ENCODE measurements at places on chromosomes 2 and 18. TPM values are rescaled to one million over a fixed set of nuclear protein-coding genes. Genes with fewer than 3 reads are reported as not detected.

The OR6B2 gene
- polyA plus RNA-seq, result not detected

The DNER gene
- 51.8 TPM for polyA plus RNA-seq

The HOXD12 gene
- polyA plus RNA-seq, result 0.63 TPM

The DHRS9 gene
- polyA plus RNA-seq, result 0.42 TPM

The C1QL2 gene
- not detected for polyA plus RNA-seq

The UGT1A1 gene
- 0.07 TPM for polyA plus RNA-seq

The GRHL1 gene
- polyA plus RNA-seq, result 8.0 TPM

The BAZ2B gene
- polyA plus RNA-seq, result 74.6 TPM

The ITGA4 gene
- polyA plus RNA-seq, result 178 TPM

The PDE6D gene
- 26.0 TPM for polyA plus RNA-seq

The STARD6 gene
- 0.36 TPM for polyA plus RNA-seq

The CHST9 gene
- 3.9 TPM for polyA plus RNA-seq

- DNase-seq, result no peak
Observed at GRCh38 chr18:58314284-58314683, 270.3 kb downstream of the NEDD4L start.

- no peak for DNase-seq
Observed at GRCh38 chr2:145685383-145686050, 1165.6 kb upstream of the ZEB2 start.

DNA sequence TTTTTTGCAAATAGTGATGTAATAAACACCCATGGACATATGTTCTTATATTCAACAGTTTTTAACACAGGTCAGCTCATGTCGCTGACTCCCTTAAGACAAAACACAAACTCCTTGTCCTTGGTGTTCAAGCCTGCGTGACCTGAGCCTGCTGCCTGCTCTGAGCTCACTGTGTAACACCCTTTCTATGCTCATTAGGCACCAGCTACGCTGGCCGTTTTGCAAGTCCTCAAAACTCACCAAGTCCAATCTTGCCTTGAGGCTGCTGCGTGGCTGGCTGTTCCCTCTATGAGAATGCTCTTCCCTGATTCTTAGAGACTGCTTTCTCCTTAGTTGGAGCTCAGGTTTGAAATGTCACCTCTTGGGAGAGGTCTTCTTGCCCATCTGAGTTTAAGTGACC lies 100.5 kb upstream of the GLI2 start:
- DNase-seq, result no peak

- DNase-seq, result no peak
Observed at GRCh38 chr2:120422465-120423160, 76.7 kb downstream of the INHBB start.

DNA sequence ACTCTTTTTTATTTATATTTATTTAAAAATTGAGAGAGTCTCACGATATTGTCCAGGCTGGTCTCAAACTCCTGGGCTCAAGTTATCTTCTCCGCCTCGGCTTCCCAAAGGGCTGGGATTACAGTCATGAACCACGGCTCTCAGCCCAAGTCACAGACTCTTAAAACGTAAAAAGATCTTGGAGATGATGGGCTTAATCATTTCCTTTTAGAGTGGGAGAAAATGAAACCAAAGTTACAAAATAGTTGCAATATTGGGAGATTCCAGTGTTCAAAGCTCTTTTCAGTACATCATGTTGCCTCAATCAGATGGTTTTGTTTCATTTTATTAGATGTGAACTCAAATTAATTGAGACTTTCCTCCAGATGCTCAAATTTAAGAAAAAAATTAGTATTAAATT lies 151.4 kb upstream of the XPO1 start:
- DNase-seq, result no peak

DNA sequence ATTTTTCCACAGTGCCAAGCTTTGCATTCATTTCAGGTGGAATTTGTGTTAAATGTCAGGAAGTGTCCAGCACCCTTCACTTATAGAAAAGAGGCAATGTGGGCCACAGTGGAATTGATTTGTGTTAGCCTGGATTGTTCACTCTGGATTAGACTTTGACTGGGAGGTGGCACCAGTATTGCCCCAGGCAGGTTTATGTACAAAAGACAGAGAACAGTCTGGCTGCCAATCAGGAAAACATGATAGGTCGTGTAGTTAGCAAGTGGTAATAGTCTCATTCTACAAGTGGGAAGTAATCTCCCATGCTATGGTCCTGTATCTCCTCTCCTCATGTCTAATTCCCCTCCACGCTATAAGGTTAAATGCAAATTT lies 45.6 kb downstream of the RAB27B start:
- DNase-seq, result no peak

- no peak for DNase-seq
Observed at GRCh38 chr2:112708968-112709367, 11.9 kb upstream of the NT5DC4 start.

DNA sequence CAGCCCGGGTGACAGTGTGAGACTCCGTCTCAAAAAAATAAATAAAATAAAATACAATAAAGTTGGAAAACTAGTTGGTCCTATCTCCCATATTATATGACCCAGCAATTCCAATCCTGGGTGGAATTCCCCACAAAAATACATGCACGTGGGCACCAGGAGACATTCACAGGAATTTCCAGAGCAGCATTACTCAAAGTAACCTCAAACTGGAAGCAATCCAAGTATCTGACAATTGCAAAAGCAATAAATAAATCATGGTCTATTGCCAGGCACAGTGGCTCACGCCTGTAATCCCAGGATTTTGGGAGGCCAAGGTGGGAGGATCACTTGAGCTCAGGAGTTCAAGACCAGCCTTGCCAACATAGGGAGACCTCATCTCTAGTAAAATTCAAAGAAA lies 101.2 kb upstream of the MAP4K4 start:
- no peak for DNase-seq

- DNase-seq, result no peak
Observed at GRCh38 chr2:3316456-3317276, 61.0 kb downstream of the EIPR1 start.

DNA sequence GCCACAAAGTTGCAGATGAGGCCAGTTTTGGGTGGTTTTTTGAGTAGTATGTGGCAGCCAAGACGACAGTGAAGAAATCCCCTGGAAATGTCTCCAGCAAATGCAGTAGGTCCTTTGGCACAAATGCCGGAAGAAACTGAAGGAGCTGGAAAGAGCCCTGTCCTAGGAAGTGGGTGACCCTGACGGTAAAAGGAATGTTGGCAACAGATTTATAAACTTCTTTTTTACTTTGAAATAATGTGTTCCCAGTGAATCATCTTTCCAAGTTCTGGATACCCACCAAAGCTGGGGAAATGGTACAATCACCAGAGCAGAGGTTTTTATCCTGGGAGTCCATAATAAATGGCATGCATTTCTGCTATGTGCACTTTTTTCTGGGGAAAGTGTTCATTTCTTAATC lies 112.9 kb downstream of the CSRNP3 start:
- no peak for DNase-seq

DNA sequence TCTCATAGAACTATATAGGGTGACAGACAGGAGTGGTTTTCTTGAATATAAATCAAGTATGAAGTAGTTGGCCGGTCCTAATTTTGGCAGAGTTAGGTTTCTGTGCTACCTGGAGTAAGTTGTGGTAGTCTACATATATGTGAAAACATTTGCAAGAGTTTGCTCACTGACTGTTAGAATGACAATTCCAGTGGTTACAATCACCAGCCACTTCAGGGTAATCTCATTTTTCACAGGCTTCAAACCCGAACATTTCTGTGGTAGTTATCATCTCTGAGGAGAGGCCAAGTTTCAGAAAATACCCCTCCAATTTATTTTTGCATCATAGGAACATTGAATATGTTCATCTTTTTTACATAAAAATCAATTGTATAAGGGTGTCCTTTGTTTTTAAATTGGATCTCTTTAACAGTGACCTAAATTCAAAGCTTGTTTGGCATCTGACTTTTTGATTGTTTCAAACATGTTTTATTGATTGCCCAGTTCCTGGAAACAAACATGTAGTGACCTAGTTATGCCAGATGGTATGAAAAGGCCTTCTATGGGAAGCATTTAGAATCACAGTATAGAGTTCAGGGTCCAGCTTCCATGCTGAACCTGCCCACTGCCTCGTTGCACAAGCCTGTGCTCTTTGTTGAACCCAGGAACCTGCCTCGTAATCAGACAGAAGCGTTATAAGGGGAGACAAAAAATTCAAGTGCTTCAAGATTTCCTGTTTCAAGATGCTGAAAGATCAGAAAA lies 250.6 kb downstream of the LTBP1 start:
- DNase-seq, result no peak

GRCh38 chr2:104844807-104845551 lies 8.9 kb upstream of the POU3F3 start:
- DNase-seq, result no peak

DNA sequence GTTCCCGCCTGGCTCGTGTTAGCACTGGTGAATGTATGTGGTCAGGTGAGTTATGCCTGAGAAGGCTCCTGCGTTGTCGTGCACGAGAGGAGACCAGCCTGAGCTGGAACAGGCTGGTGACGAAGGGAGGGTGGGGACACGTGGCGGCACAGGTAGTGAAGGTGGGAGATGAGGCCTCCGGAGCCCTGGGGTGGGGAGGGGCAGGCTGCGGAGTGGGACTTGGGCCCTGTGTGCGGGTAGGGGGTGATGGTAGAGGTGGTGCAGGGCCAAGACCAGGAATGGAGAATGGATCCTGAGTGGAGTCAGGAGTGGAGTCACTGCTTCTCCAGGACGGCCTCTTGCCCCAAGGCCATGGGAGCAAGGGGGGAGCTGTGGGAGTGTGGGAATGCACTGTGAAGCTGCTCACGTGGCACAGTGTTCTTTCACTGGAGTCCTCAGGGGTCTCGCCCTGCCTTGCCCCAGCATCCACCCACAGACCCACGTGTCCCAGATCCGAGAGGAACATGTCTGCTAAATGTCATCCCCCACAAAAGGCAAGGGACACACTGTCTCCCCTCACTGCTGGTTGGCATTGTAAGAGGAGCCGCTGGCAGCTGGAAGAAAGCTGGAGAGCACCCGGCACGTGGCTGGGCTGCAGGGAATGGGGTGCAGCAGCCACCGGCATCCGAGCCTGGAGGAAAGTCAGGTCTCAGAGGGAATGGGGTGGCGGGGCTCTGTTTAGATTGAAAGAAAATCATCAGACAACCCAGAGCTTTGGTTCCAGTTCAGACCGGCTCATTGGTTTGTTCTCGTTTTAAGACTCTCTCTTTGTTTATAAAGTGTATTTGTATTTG lies 63.7 kb downstream of the CYP26B1 start:
- DNase-seq, result no peak

DNA sequence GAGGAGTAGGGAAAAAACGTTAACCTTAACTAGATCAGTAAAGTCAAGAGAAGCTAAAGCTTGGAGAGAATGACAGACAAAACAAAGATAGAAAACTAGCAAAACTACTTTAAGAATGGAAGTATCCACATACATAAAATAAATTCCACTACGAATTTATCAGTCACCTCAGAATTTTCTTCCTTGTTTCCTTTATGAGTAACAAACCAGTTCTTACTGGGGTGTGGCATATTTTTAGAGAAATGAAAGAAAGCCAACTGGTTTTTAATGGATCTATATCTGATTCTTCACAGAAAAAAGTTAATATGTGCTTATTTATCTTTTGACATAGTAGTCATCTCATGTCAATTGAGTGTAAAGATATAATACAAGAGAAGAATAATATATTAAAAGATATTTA lies 2033.7 kb upstream of the CELF4 start:
- DNase-seq, result no peak

- peak; percentile 3 for DNase-seq
Observed at GRCh38 chr18:53698907-53699306, 525.6 kb downstream of the MBD2 start.

DNA sequence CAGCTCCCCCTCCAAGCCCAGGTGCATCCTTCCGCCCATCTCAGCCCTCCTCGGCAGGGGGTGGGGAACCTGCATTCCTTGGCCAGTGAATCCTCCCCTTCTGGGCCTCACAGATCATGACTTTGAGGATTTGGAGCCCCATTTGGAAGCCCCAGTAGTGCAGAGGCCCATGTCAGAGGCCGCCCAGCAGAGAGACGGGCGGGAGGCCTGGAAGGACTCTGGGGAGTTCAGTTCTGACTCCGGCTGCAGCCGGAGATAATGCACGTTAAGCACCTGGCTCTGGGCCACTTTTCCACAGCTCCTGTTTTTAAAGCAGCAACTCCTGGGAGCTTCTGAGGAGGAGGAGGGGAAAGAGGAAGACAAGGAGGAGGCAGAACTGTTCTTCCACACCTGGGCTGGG lies 14.9 kb downstream of the ATOH8 start:
- DNase-seq, result no peak

DNA sequence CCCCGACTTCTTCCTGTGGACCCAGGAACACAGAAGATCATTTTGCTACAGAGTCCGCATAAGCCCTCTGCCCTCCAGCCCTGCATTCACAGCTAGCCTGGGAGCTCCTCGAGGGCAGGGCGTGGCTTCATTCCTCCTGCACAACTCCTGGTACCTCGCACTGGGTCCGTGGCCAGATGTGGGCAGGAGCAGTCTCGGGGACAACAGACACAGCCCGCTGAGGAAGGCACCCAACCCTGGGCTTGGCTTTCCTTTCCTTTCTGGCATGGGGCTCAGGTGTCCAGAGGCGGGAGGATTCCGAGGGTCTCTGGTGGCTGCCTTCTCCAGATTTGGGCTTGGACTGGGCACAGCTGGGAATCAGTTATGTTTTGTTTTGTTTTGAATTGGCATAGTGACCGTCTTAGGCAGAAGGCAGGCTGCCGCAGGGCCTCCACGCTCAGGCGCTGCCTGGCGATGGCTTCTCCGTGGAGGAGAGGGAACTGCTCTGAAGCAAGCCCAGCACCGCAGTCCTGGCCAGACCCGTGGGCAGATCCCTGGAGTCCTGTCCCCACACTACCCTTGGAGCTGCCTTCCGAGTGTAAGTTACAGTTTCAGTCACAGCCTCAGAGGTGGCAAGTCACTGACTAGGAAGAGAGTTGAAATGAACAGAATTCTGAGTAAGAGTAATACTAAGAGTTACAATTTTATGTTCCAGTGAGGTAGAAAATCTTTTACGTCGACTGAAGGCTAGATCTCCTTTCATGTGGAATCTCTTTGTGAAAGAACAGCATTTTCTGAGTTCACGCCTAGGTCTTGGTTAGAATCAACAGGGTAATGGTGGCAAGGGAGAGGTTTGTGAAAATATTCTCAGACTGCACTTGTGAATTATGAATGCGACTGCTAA lies 47.9 kb downstream of the LDLRAD4 start:
- DNase-seq, result no peak

- no peak for DNase-seq
Observed at GRCh38 chr2:225353579-225354085, 45.9 kb upstream of the NYAP2 start.

DNA sequence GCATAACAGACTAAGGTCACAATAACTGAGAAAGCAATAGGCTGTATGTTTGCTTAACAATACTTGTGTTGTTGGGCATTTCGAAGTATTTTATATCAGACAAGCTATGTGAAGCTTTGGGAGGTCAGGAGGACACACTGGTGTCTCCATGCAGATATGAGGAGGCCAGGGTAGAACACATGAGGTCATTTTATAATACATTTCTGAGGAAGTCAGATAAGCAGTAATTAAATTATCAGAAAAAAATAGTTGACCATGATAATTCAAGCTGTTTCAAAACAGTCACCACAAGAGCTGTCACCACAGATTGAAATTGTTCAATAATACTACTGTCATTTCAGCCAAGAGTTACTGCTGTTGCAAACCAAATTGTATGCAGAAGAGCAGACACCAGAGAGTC lies 160.6 kb downstream of the RIT2 start:
- DNase-seq, result no peak

- DNase-seq, result no peak
Observed at GRCh38 chr2:64832936-64833335, 156.3 kb upstream of the SLC1A4 start.
